Stimulated activated CD4-positive, alpha-beta T cell treated with anti-CD3 and anti-CD28 coated beads, Interleukin-1b, Interleukin-23, amount 100 ng/mL, for 4 hours (primary cell): ENCODE measurements at places on chromosomes 7 and 10.

GRCh38 chr7:149809215-149809614 lies 29.0 kb upstream of the ZNF862 start:
- no peak for DNase-seq

- no peak for DNase-seq
These were observed 15.1 kb downstream of the PRSS2 start for GRCh38 chr7:142785841-142786250.

GRCh38 chr7:105677817-105678573 lies 96.7 kb upstream of the EFCAB10 start:
- DNase-seq: no peak

GRCh38 chr7:42794673-42795072 lies 117.2 kb downstream of the C7orf25 start:
- no peak for DNase-seq

DNA sequence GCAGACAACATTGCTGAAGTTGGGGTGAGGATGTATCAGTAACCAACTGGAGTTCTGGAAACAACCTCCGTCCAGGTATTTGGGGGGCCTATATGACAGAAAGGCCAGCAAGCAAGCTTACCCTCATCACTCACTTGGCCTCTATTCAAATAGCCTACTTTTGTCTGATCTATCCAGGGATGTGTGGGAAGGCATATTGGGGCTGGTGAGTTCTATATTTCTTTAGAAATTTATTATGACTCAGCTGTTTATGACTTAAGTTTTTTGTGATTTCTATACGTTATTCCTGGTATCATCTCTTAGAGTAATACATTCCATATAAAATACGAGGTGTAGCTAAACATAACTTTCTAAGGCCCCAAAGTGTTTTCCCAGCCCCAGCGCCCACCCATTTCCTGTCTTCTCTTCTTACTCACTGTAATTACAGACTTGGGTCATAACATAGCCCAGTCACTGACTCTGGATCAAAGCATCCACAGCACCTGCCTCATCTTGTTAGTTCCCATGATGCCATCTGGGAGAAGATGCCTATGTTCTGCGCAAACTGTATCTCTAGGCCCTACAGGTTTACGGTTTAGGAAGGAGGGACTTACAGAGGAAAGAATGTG lies 18.1 kb downstream of the GARS1 start:
- no peak for DNase-seq

DNA sequence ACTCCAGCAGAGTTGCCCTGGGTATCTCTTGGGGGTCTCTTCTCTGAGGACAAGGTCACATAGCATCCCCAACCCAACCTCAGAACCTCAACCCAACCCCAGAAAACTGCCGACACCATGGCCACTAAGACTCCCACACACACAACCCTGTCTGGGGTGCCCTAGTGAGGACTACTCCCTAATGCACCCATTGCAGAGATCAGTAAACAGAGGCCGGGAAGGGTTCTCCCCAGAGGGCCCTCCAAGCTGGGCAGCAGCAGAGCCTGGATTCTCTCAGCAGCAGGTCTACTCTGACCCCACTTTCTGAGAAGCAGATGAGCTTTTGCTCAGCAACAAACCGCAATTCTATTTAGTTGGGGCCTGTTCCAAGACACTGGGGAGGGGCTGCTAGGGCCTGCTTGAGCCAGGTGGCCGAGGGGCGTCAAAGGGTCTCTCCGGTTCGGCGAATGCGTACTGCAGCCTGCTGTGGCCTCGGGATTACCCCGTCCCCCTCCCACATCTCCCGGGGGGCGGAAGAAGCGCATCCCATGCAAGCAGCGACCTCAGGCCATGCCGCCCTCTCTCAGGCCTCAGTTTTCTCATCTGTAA lies 828 bp downstream of the OGDHL start:
- DNase-seq: no peak

GRCh38 chr7:123871998-123872867 lies 27.3 kb downstream of the HYAL4 start:
- no peak for DNase-seq

- no peak for DNase-seq
These were observed at the start of gene GAD2 for GRCh38 chr10:26216585-26217395. TSS of gene GAD2 (plus strand) at chr10:26216774. CDS start at chr10:26216810, 36 bp downstream.

DNA sequence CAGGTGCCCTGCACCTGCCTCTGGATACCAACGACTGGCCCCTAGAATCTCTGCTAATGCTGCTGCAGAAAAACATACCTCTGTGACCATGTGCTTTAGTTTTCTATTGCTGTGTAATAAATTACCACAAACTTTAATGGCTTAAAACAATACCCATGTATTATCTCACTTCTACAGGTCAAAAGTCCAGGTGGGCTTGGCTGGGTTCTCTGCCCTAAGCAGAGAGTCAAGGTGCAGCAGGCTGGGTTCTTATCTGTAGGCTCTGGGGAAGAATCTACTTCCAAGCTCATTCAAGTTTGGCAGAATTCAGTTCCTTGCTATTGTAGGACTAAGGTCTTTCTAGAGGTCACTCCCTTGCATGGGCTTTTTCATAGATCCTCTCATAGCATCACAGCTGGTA lies 52.3 kb downstream of the CCDC71L start:
- DNase-seq: no peak

- peak; percentile 16 for DNase-seq
These were observed 21.5 kb downstream of the ADARB2 start for GRCh38 chr10:1715821-1716220.

DNA sequence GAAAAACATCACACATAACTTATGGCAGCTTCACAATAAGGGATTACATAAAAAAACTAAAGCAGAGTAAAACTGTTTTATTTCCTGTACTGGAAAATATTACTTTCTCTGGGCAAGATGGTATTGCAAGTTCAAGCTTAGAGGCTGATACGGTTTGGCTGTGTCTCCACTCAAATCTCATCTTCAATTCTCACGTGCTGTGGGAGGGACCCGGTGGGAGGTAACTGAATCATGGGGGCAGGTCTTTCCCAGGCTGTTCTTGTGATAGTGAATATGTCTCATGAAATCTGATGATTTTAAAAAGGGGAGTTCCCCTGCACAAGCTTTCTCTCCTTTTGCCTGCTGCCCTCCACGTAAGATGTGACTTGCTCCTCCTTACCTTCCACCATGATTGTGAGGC lies 5.1 kb upstream of the LRRC27 start:
- DNase-seq: peak; percentile 15

DNA sequence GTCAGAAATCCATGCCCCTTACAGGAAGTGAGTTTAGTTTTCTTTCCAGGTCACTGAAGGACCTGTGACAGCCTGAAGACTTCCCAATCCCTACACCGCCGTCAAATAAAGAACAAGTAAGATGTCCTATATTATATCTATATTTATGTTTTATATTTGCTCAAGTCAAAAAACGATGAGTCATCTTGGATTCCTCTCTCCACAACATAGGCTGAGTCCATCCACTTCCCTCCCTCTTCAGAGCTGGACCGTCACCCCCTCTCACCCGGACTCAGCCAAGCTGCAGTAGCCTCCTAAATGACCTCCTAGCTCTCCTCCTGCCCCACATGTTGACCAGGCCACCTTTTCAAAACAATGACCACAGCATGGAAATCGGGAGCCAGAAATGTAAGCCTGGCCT lies 53.5 kb downstream of the GLI3 start:
- DNase-seq: no peak

GRCh38 chr10:37289833-37290464 lies 164.6 kb downstream of the ANKRD30A start:
- DNase-seq: no peak

DNA sequence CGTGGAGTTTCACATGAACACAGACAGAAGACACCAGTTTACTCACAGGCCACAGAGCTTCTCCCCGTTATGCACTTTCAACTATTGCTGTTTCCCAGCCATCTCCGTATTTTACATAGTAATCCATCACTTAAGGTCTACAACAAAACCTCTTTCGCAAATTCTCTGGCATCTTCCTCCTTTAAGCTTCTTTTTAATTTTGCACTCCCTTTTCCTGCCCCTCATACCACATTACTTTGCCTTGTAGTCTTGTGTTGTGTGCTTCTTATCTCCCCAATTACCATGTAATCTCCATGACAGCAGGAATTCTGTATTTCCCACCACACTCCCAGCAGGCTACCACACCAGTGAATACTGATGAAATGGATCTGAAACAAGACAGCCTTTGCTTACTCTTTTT lies 87.3 kb downstream of the ODAD2 start:
- DNase-seq: no peak

GRCh38 chr7:117908031-117908795 lies 35.0 kb upstream of the CTTNBP2 start:
- no peak for DNase-seq

GRCh38 chr10:24650669-24651391 lies 72.9 kb downstream of the ARHGAP21 start:
- DNase-seq: no peak

DNA sequence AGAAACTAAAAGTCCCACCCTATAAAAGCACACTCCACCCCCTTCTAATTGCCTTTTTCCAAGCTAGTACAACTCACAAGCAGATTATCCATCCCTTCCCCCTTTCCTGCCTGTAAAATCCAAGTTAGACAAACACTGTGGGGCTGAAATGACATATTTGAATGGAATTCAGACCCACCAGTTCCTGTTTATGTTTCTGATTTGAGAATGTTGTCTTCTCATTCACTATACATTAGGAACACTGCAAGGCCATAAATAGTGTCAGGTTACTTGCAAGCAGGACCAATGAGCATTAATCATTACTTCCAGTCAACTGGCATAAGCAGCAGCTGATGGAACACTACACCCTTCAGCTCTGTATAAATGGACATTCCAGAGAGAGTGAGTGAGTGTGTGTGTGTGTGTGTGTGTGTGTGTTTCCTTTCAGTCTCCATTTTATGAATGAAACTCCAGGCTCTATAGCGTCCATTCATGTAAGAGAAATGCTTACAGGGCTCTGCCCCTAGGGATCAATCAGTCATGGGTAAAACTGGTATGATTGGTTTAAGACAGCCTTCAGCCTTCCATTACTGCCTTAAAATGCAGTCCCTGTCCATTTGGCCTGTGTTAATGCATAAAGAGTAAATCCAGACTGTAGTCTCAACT lies 69.3 kb downstream of the ETV1 start:
- DNase-seq: no peak

DNA sequence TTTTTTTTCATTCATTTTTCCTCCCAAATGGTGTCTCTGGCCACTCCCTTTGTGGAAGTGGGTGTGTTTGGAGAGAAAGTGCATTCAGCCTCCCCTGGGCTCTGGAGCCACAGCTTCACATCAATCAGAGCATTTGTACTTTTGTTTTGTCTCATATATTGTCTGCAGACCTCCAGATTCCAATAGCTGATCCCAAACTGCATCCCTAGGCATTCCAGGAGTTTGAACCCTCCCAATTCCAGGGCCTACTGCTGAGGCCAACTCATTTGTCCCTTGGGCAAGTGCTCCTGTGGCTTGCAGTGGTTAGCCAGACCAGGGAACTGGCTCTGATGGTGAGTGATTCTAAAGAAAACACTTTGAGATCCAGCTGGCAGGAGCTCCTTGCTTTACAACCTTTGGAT lies 163.3 kb downstream of the IPMK start:
- no peak for DNase-seq

DNA sequence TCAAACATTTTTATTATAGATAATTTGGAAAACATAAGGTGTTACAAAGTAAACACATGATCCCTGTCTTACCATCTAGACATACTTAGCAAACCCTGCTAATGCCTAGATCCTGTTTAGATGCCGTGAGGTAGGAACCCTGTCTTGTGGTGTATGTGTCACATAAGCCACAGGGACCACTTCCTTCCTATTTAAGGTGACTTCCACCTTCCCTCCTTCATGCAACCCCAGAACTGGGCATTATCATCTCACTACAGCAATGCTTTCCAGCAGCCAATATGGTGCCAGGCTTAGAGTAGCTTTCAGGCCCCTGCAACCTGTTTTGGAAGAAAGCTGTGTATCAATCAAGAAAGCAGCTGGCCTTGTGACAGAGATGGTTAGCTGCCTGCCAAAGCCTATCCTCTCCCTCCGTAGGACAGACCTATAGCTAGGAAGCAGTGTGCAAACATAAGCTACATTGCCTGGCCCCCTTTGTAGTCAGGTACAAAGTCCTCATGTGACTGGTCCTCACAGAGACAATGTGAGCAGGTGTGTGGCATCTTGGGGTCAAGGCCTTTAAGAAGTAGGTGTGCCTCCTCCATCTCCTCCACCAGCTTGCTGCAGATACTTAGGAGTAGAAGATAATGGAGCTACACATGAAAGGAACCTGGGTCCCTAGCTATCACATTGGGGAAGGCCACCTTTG lies 146.8 kb downstream of the SPAG6 start:
- DNase-seq: no peak

DNA sequence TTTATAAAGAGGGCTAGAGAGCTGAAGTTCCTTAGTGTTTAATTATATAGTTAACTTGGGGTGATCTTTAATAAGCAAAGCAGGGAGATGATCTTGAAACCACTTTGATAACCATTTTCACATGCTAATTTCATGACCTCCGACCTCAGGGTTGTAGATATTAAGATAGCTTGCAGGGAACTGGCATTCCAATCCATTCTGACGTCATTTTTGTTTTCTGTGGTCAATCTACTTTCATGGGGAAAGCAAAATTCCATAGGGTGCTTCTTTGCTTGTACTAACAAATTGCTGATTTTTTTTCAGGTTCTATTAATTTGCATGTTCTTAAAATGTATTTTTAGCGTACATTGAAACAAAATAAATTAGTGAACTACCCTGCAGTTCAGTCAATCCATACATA lies 139.3 kb downstream of the CDCA7L start:
- no peak for DNase-seq

GRCh38 chr7:48540746-48541145 lies 369.5 kb downstream of the ABCA13 start:
- DNase-seq: no peak

- no peak for DNase-seq
These were observed 41.7 kb upstream of the PHYHIPL start for GRCh38 chr10:59134785-59135184.

GRCh38 chr7:332020-332517 lies 42.1 kb downstream of the FOXL3 start:
- DNase-seq: no peak

GRCh38 chr7:101516851-101517250 lies 112.2 kb downstream of the MYL10 start:
- DNase-seq: no peak

GRCh38 chr10:118955531-118955930 lies 74.0 kb upstream of the NANOS1 start:
- no peak for DNase-seq

- no peak for DNase-seq
These were observed 71.8 kb downstream of the AFAP1L2 start for GRCh38 chr10:114332301-114333192.

- no peak for DNase-seq
These were observed 6.1 kb upstream of the HOXA2 start for GRCh38 chr7:27108390-27109127.

DNA sequence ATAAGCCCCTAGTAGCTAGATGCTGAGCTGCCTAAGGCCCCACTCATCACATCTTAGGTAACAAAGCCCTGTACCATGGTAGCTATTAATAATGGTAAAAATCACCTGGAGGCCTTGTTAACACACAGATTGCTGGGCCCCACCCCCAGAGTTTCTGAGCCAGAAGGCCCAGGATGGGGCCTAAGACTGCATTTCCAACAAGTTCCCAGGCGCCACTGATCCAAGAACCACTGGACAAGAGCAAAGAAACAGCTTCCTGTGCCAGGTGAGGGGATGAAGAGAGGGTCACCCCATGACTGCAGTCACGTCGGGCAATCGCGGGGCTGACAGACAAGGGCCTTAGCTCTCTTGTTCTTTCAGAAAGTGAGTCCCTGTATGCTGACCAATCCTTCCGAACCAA lies 46.8 kb downstream of the ACSM6 start:
- DNase-seq: no peak

GRCh38 chr10:77671594-77672252 lies 34.1 kb upstream of the KCNMA1 start:
- no peak for DNase-seq
